ENCODE measurements at places on chromosomes 2 and 18. TPM values are rescaled to one million over a fixed set of nuclear protein-coding genes. Genes with fewer than 3 reads are reported as not detected.

- DNase-seq = no peak
Observed at GRCh38 chr18:73895701-73896100, 251.9 kb downstream of the FBXO15 start.

DNA sequence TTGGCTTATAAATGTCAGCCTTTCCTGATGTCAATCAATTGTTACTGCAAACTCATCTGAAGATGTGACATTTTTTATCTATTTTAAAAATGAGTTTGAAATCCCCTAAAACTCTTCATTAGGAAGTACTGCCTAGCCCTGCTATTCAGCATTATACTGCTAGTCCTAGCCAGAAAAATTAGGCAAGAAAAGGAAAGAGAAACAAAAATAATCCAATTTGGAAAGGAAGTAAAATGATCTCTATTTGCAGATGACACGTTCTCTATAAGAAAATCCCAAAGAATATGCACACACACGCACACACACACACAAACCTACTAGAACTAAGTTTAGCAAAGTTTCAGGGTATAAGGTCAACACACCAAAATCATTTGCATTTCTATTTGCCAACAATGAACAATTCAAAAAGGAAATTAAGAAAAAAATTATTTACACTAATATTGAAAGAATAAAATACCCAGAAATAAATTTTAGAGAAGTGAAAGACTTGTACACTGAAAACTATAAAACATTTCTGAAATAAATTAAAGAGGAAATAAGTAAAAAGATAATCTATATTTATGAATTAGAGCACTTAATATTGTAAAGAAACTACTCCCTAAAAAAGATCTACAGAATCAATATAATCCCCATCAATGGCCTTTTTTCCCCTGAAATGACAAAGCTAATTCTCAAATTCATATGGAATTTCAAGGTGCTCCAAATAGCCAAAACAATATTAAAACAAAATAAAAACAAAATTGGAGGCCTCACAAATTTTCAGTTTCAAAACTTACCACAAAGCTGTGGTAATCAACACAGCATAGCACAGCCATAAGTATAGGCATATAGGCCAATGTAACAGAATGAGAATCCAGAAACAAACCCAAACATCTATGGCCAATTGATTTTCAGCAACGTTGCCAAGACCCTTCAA, 433.7 kb upstream of the TRIB2 start:
- DNase-seq = no peak

GRCh38 chr18:69981948-69982347, 34.3 kb upstream of the CD226 start:
- no peak for DNase-seq

DNA sequence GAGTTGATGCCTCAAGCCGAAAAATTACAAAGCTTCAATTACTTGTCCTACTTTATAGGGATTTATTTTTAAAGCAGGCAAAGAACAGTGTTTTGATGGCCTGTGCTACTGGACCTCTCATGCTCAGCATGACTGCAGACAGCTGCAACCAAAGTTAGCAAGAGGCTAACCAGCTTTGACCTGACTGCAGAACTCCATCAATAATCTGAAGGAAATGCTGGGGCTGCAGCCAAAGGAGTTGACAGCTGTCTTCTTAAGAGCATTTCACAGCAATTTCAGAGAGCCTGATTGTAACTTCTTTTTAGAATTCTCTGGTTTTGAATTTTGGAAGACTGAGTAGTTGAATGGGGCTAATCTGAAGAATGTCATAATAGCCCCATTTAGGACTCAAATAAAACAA, 46.5 kb upstream of the SESTD1 start:
- DNase-seq = peak; percentile 52

GRCh38 chr2:142190805-142191204, 60.0 kb upstream of the LRP1B start:
- peak; percentile 52 for DNase-seq

The SCN2A gene
- 10.1 TPM for total RNA-seq

The SH2D6 gene
- 4.6 TPM for total RNA-seq

- DNase-seq = no peak
Observed at GRCh38 chr18:49028801-49029506, 78.2 kb upstream of the SMAD7 start.

DNA sequence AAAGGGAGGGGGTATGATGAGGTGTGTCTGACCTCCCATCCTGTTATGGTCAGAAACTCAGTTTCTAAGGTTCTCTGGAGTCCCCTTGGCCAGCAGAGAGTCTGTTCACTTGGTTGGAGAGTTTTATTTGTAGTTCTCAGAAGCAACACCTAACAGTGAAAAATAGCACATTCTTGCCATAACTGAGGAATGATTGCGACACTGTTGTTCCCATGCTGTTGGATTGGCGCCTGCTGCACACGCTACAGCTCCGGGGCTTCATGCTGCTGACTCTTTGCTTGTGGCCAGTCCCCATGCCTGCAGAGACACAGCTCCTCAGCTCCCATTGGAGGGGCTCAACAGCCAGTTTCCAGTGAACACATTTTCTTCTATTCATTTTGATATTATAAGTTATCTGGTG, 42.1 kb downstream of the TPGS2 start:
- peak; percentile 36 for DNase-seq

DNA sequence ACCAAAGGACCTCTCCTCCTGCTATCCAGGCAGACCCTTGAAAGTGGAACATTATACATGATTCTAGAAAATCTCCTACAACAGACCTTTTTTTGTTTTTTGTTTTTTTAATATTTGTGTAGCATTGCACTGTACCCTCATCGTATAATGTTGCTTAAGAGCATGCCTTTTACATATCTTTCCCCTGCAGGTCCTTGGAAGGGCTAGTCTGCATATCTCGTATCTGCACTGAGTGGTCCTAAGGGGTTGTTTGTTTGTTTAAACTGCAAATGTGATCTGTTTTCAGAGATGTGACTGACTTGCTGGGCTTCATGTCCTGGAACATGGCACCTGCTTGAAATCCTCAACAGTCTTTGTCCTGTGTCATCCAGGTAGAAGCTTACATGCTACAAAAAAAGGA, 204.1 kb downstream of the FAM210A start:
- DNase-seq = no peak

DNA sequence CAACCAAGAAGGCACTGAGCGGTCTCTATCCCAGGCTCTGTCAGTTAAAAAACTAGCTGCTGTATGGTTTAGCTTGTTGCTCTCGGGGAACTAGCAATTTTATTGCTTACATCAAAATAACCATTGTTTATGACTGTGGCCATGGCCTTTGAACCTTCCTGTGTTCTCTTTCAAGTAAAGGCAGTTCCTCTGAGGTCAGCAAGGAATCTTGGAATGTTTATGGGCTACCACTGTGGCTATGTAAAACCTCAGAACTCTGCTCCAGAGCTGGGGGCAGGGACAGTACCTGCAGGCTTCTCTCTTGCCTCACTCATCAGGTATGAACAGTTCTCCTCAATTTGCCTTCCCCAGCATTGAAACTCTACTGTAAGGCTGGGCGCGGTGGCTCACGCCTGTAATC, 416.0 kb upstream of the NETO1 start:
- no peak for DNase-seq

The LIMS3 gene
- total RNA-seq = not detected

DNA sequence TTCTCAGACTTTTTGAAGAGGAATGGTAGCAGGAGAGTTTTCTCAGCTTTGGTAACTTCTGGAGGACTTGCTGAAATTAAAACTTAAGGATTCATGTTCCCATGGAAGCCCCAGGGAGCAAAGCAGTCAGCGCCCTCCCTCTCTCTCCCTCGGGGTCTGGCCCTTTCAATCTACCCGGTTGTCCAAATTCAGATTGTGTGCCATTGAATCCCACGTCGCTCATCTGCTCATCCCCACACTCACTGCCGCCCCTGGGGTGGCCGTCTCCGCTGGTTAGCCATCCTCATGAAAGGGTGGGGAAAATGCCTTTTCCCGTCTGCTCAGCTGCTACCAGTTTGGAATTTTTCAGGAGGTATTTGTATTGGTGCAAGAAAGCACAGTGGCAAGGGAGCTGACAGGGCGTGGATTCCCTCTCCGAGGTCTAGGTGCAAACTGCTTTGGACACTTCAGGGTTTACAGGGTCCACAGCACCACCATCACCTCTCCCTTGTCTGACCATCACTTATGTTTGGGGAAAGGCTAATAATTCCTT, 27.1 kb downstream of the MCFD2 start:
- DNase-seq = no peak

- DNase-seq = no peak
Observed at GRCh38 chr2:23312996-23313606, 71.9 kb upstream of the KLHL29 start.

The LOXHD1 gene
- total RNA-seq = not detected

The AOX1 gene
- 7.7 TPM for total RNA-seq

DNA sequence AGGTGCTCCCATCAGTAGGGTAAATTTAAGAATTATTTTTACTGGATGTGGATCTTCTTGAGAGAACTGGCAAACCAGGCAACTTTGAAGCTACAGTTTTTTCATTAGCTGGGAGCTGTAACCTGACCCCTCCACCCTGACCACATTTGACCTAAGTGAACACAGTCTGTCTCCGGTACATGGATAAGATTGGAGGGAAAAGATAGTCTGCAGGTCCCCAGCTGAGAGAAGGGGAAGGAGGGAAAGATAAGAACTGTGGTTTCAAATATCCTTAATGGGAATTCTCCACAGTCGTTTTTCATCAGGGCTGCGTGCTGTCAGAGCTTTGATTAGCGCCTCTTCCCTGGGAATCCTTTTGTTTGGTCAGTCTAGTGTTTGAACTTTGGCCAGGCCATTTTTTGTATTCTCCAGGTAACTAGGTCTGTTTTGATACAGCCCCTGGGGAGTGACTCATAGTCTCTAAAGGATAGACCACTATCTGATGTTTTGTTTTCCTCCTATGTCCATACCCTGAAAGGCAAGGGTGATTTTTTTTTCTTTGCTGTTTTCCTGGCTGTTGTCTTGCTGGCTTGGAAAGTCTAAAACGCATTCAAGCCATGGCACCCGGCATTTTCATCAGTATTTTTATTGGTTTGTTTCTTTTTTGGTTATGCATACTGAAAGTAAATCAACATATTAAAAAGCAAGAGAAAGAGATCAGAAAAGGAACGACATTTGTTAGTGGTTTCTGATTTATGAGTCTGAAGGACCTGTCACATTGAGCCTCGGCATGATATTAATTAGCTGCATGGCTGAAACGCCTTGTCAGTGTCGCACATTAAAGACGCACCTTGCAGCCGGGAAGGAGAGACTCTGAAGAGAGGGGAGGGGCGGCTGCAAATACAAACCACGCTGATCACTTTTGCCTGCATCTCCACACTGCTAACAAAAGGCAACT, 183.4 kb upstream of the FN1 start:
- peak; percentile 52 for DNase-seq

- peak; percentile 35 for DNase-seq
Observed at GRCh38 chr2:226125176-226125883, 674.3 kb downstream of the IRS1 start.

- no peak for DNase-seq
Observed at GRCh38 chr2:84874381-84875212, 6.3 kb downstream of the TRABD2A start.

The LAMA3 gene
- total RNA-seq = 50.6 TPM

DNA sequence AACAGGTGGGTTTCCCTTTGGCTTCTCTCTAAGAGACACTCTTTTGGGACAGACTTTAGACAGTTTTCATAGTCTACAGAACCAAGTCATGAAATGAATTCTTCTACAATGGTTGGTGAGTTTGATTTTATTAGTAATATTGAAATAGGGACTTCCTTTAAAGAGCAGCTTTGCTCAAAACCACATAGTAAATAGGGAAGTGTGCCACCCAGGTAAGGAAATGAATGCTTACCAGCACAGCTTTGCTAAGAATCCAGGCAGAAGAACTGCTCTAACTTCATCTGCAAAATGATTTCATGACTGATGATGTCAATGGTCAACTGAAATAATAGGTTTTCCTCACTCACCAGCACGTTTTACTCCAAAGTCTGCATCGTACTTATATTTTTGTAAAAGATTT, 89.2 kb downstream of the NYAP2 start:
- DNase-seq = no peak

DNA sequence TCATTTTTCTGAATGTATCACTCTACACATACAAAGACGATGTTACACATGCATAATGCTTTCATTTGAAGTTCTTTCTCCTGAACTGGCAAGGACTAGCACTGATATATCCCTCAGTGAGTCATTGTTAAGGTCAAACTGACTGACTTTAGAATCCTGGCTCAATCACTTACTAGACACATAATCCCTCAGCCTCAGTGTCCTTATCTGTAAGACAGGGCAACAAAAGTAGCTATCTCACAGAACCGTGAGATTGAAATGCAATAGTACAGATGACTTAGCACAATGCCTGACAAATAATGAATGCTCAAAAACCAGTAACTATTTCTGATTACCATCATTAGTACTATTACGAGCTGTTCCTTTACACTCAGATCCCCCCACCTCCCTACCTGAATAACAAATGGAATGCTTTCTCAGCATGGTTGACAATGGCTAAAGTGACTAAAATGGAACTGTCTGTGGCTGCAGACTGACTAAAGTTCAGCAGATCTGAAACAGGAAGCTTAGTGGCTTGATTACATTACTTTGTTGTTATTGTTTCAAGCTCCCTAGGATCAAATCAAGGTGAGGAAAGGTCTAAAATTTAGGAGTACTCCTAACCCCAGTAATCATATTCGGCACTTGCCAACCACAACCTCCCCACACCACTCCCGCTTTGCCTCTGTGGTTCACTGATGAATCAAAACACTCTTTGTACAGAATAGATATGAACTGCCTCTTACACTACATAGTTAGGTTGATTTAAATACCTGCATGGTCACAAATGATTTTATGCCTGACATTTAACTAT, 35.8 kb upstream of the CACNB4 start:
- DNase-seq = peak; percentile 87

The RNF144A gene
- total RNA-seq = 5.8 TPM

- DNase-seq = no peak
Observed at GRCh38 chr2:223945755-223946154, 620 bp upstream of the WDFY1 start.

GRCh38 chr2:150036622-150037021, 449.0 kb upstream of the MMADHC start:
- DNase-seq = no peak

The PLCL1 gene
- 13.5 TPM for total RNA-seq

DNA sequence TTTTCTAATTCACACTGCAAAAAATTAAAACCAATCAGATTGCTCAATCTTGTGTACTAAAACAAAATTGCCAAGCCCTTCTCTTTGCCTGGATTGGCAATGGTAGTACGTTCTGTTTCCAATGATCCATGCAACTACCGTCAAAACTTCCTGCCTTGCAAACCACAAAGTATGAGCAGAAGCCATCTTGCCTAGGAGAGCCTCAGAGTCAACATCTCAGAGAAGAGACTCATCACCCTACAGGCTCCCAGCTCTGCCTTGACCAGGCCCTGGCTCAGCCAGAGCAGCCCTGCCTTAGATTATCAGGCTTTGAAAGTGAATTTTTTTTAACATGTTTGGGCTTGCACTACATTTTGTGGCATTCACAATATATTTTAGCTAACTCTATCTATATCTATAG, 574.1 kb downstream of the SATB2 start:
- no peak for DNase-seq

The NTSR2 gene
- not detected for total RNA-seq

- no peak for DNase-seq
Observed at GRCh38 chr2:81644189-81644588, 1339.6 kb upstream of the LRRTM1 start.

GRCh38 chr2:186696290-186696689, 2.4 kb downstream of the FAM171B start:
- no peak for DNase-seq

GRCh38 chr2:95376311-95377215, 25.9 kb upstream of the FAHD2A start:
- no peak for DNase-seq

- DNase-seq = peak; percentile 29
Observed at GRCh38 chr2:102258386-102259074, 52.8 kb upstream of the IL1RL1 start.

GRCh38 chr2:15732341-15733077, 140.8 kb downstream of the DDX1 start:
- peak; percentile 12 for DNase-seq

The C1D gene
- 71.7 TPM for total RNA-seq

Measured in umbilical cord (tissue), 2 donors.